ENCODE measurements at places on chromosomes 3 and 15.

- no peak for DNase-seq
Observed at GRCh38 chr15:80920271-80920699, 69.3 kb downstream of the MESD start.

- DNase-seq: no peak
Observed at GRCh38 chr3:49500205-49500731, 30.2 kb downstream of the DAG1 start.

GRCh38 chr3:62981962-62982361 lies 106.7 kb upstream of the CADPS start:
- no peak for DNase-seq

- no peak for DNase-seq
Observed at GRCh38 chr3:179454887-179455286, 3.6 kb upstream of the GNB4 start.

- DNase-seq: no peak
Observed at GRCh38 chr3:177353140-177353539, 155.9 kb upstream of the TBL1XR1 start.

GRCh38 chr15:25067725-25068309 lies 113.0 kb downstream of the SNRPN start:
- no peak for DNase-seq

GRCh38 chr15:83155942-83156341 lies 48.5 kb downstream of the TM6SF1 start:
- DNase-seq: no peak

- DNase-seq: no peak
Observed at GRCh38 chr3:46135475-46135874, 72.6 kb downstream of the CCR1 start.

DNA sequence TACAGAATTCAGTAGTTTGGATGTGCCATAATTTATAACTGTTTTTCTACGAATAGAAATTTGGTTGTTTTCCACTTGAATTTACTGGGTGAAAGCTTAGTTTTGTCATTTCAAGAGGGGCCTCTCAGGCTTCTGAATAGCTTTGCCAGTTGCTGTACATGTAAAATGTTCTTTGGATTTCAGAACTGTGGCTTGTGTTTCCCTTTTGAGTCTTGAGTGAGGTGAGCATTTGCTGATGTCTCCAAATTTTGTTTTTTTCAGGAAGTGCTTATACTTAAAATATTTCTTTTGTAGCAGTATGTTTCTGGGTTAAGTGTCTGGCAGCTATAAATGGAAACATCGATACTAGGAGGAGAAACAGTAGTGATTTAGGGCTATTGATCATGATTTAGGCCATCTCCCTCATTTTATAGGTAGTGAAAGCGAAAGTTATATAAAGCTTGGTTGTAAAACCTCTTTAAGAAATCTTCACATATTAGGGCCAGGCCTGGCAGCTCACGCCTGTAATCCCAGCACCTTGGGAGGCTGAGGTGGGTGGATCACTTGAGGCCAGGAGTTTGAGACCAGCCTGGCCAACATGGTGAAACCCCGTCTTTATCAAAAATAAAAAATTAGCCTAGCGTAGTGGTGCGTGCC lies 9.2 kb upstream of the TRAK1 start:
- DNase-seq: no peak

- no peak for DNase-seq
Observed at GRCh38 chr3:14441920-14442300, 39.5 kb downstream of the SLC6A6 start.

- no peak for DNase-seq
Observed at GRCh38 chr3:195458316-195458717, 15.5 kb upstream of the ACAP2 start.

- no peak for DNase-seq
Observed at GRCh38 chr15:42736178-42736792, 643 bp downstream of the CDAN1 start.

GRCh38 chr3:177744873-177745606 lies 547.8 kb upstream of the TBL1XR1 start:
- no peak for DNase-seq

- no peak for DNase-seq
Observed at GRCh38 chr3:186318135-186318534, 43.9 kb downstream of the DGKG start.

DNA sequence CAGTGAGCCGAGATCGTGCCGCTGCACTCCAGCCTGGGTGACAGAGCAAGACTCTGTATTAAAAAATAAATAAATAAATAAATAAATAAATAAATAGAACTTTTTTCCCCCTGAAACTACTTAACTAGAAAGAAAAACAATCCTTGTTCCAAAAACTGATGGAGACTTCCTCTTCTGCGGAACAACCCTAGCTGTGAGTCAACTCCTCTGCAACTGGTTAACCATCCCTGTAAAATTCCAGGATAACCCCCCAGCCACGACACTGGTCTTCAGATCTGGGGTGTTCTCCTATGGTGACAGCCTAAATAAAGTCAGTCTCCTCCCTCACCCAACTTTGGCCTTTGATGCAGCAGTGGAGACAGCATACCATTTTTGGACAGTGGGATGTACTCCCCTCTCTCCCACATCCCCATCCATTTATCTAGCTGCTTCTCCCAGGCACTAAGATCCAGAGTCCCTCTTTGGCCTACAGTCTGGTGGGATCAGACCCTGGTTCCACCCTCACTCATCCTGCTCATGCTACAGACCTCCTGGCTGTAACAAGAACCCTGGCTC lies 352.6 kb downstream of the OCA2 start:
- DNase-seq: no peak

DNA sequence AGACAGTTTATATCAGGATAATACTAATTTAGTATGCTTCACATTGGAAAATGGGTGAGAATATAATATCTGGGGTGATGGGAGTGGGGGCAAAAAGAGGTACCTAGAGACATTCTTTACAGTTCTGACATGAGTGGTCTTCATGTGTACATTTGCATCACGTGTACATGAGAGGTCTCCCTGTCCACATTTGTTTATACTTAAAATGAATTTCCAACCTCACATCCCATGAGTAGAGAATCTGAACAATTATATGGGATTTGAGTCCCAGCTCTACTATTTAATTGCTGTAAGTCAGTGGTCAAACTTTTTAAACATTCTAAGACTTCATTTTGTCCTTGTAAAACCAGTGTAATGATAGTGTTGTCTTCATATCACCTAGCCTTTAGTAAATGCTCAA lies 408.4 kb downstream of the NAALADL2 start:
- no peak for DNase-seq

DNA sequence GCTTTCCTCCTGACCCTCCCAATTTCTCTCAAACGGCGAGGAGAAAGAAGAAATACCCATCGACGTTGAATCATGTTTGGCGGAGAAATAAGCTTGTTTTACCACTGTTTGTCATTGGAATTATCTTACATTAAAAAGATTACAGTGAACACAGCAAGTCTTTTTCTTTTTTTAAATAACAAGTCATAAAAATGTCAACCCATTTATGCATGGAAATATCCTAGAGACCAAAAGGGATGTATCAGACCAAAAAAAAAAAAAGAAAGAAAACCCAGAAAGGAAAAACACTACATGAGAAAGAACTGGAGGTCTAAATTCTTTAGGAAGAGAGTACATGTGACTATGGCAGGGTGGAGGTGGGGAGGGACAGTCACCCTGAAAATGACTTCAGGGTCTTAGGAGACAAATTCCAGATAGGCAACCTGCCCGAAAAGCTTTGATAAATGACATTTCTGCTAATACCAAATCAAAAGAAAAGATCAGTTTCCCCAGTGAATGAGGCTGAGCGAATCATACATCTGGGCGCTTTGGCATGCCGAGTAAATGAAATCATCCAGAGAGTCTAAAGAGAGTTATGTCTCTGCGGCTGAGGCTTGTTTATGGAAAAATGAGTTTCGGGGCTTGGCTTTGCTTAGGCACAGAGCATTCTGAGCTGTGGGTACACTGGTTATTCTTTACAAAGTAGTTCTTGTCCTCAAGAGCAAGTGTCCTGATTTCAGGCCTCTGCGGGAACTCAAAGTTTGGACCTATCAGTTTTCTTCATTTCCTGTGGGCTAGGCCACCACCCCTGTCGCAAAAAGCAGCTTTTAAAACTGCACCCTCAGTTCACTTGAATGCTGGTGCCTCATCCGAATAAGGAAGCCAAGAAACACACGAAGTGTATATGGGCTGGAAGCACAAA lies 110.1 kb upstream of the TGFBR2 start:
- DNase-seq: no peak

GRCh38 chr3:68136411-68136810 lies 482.0 kb upstream of the SUCLG2 start:
- DNase-seq: no peak

DNA sequence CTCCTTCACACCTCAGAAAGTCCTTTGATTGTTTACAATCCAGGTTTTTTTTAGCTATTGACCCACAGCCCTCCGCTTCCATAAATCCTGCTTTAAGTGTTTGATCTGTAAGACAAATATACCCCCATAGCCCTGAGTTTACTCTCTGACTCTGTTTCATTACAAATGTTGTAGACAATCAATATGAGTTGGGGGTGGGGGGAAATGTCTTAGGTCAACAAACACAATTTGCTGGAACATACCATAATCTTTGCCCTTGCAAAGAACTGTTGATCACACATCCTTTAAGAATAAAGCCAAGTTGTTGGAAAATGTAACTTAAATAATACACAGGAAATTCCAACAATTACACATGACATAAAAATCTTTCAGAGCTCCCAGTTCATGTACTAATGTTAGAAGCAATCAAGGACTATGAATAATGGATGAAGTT lies 301.8 kb upstream of the SEMA6D start:
- no peak for DNase-seq

DNA sequence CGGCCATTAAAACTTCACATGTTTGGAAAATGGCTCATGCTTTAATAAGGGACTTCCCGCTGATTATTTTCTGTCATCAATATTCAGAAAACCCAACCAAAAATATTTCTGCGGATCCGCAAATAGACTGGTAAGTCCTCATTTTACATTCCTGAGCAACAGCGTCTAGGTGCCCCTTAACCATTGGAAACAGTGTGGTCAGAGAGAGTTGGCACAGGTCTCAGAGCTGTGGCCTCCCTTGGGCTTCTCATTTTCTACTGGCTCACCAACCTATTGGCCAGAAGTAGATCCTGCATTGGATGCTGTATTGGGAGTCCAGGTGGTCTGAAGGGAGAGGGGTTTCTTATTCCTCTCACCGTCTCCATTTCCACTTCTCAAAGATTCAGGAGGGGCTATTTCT lies 348.1 kb upstream of the DCBLD2 start:
- DNase-seq: no peak
